NCI-H1092 (cell line): ENCODE measurements at places on chromosomes 11 and 22.

DNA sequence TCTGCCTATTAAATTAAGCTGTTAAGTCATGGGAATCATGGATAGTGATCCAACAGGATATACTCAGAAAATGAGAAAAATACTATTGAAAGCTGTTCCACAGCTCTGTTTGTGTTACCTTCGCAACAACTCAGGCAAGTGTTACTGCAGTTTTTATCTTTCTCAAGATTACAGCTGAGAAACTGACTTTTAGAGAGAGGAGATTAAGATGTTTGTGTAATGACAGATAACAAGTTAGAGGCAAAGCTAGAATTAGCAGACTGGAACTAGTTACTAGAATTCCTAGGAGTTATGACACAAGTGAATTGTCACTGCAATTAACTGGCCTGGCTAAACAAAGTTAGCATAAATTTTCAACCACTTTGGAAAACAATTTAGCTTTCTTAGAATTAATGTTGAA, 1.6 kb downstream of the SLN start:
- DNase-seq = no peak

DNA sequence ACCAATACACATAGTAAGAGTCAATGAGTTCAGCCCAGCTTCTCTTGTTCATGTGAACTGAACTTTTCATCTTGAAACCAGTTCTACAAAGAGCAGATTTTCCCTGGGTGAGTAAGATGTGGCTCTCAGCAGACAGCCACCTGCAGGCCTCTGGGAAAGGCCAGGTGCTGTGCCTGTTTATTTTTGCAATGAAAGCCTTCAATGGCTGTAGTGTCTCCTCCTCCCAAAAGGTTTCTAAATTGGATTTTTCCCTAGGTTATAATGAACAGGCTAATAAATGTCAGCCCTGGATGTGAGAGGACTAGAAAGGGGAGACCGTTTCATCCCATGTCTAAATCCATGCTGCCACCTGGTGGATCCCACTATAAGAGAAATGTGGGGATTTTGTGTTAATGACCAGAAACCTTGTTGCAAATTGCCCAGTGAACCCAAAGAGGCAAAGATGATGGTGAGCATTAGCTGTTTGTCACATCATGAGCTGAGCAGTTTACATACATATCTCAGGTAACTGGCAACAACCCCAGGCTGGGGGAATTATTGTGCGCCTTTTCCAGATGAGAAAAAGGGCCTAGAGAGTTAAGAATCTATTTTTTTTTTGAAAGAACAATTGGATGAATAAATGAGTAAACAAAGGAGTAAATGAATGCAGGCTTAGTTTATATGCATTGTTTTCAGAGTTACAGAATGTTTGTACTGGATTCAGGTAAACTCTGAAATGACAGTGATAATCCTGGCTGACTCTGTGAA, 12.7 kb downstream of the C11orf91 start:
- DNase-seq = peak; percentile 27

- DNase-seq = no peak
Observed at GRCh38 chr11:87260811-87261210, 223.1 kb downstream of the TMEM135 start.

DNA sequence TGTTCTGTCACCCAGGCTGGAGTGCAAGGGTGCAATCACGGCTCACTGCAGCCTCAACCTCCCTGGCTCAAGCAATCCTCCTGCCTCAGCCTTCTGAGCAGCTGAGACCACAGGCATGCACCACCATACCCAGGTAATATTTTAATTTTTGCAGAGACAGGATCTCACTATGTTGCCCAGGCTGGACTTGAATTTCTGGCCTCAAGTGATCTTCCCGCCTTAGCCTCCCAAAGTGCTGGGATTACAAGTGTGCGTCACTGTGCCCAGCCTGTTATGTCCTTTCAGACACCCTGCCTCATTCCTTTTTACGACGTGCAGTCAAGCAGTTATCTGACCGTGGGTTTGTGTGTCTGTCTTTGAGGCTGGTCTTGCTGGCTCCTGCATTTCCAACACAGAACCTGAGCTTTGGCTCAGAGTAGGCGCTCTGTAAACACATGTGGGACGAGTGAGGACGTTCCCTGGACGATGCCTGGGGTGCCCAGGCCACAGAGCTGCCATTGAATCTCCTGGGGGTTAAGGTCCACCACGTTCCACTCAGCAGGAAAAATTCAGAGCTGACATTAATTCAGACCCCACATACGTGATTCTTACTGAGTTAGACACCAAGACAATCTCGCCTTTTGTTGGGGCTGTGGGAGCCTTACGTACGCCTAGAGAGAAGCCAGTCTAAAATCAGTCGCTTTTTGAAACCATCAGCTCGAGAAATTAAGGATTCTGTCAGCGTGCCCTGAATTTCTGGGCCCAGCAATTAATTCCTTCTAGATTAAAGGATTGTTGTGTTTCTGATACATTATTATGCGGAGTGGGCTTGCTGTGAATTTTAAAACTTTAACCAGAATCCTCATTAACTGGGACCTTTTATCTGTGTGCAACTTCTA, 21.5 kb upstream of the EMID1 start:
- DNase-seq = no peak

GRCh38 chr11:18001191-18001590, 11.7 kb downstream of the SERGEF start:
- DNase-seq = no peak

DNA sequence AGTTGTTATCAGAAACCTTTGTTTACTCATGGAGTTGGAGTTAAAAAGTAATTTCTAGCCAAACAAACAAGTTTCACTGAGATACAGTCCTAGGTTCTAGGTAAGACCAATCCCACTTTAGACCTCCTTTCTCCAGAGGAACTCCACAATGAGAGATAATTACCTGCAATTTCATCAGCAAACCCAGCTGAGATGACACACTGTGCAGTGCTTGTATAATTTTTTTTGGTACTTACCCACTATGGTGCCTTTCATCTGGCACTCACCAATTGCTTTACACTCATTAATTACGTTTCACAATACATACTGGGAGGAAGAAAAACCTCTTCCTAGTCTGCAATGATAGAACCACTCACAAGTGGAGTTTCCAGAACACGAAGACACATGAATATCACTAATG, 1.8 kb upstream of the MUC15 start:
- no peak for DNase-seq

DNA sequence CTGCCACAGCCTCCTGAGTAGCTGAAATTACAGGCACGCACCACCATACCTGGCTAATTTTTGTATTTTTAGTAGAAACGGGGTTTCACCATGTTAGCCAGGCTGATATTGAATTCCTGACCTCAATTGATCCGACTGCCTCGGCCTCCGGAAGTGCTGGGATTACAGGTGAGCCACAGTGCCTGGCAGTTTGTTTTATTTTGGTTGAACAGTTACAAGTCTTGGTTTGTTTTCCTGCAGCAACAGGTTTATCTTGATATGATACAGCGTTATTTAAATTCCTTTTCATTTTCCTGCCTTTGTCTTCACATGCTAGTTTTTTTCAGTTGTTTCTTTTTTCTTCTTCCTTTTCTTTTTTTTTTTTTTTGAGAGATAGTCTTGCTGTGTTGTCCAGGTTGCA, 4.0 kb upstream of the SLC3A2 start:
- DNase-seq = no peak

DNA sequence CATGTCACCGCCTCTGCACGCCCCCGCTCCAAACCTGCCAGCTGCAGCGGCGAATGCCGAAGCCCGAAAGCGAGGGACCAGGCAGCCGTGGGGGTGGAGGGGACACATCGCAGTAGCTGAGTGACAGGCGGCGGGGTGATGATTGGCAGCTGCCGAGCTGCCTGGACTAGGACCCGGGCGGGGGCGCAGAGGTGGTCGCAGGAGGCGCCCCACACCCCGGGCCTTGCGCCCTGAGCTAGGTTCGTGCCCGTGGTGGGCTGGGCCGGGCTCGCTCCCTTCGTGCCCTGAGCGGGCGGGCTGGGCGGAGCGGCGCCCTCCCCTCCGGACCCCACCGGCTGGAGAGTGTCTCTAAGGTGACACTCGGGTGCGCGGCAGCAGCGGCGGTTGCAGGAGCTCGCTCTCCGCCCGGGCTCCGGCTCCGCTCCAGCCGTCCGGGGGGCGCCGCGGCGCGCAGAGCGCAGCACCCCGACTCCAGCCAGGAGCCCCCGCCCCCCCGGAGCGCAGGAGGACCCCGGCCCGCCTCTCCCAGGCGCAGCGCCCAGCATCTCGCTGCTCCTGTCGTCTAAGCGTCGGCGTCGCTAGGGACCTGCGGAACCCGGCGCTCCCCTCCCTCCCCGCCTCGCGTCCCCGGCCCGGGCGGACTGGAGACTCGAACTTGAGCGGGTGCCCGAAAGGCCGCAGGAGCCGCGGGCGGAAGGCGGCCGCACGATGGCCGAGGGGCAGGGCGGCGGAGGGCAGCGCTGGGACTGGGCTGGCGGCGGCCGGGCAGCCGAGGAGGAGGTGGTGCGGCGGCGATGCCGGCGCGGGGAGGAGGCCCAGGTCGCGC, 14.5 kb upstream of the DGKZ start:
- no peak for DNase-seq

- no peak for DNase-seq
Observed at GRCh38 chr22:49855251-49855911, 1.7 kb downstream of the ZBED4 start.

DNA sequence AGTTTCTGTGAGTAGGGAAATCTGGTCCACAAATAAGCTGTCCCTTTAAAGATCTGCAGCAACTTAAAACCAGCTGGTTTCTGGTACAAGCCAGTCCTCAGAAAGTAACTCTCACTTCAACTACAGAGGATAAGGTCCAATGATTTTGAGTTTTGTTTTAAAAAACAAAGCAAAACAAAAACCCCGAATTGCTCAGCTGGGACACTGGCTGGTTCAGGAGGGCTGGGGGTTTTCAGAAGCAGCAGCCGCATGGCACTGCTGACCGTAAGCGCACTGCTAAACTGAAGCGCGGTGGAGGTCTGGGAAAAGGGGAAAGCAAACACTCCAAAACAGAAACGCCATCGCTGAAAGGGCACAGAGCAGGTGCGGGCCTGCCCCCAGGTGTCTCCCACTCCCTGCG, 59.7 kb downstream of the MICAL3 start:
- no peak for DNase-seq

GRCh38 chr11:134923441-134923840, 511.4 kb upstream of the B3GAT1 start:
- no peak for DNase-seq

DNA sequence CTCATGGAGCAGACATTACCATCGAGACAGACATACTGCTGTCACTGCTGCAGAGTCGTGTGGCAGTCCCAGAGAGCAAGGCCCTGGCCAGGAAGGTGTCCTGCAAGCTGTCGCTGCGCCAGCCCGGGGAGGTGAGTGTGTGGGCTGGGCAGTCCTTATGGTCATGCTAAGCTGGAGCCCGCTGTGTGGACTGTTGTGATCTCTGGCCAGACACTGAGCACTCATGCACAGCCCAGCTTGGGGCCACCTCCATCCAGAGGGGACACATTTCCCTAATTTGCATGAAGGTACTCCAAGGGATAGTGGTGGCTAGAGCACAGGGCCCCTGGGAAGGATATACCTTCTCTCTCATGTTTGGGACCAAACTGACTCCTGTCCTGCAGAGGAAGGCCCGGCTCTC, 9.6 kb downstream of the ANKK1 start:
- no peak for DNase-seq

GRCh38 chr22:37324340-37325038, 42.2 kb downstream of the CYTH4 start:
- DNase-seq = no peak

GRCh38 chr11:34273099-34273498, 84.7 kb downstream of the ABTB2 start:
- no peak for DNase-seq

DNA sequence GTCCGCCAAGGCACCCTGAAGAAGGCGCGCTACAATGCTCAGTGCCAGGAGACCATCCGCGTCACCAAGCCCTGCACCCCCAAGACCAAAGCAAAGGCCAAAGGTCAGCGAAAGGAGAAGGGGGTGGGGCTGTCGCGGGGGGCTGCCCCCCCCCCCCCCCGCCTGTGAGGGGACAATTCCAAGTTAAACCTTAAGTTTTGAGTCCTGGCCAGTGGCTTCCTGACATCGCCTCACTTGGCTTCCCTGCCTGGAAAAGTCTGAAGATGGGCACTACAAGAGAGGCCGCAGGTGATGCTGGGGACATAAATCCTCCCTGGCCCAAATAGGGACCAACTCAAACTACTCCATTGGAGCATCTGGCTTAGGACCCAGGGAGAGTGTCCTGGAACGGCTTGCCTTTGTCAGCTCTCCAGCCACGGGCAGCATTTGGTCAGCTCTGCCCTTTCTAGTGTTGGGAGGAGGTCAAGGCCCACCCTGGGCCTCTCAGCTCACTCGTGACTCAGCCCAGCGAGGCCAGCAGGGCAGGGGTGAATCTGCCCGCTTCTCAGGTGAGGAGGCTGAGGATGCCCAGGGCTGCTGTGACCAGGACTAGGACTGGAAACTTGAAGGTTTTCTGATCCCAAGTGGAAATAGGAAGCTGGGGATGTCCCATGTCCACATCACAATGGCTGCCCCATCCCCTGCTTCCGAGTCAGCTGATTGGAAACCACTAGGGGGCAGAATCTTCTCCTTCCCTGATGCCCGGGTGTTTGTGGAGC, 1.4 kb downstream of the MDK start:
- peak; percentile 27 for DNase-seq

GRCh38 chr11:119651802-119652584, 77.0 kb downstream of the NECTIN1 start:
- no peak for DNase-seq

GRCh38 chr22:49907807-49908206, 10.4 kb downstream of the ALG12 start:
- DNase-seq = no peak

DNA sequence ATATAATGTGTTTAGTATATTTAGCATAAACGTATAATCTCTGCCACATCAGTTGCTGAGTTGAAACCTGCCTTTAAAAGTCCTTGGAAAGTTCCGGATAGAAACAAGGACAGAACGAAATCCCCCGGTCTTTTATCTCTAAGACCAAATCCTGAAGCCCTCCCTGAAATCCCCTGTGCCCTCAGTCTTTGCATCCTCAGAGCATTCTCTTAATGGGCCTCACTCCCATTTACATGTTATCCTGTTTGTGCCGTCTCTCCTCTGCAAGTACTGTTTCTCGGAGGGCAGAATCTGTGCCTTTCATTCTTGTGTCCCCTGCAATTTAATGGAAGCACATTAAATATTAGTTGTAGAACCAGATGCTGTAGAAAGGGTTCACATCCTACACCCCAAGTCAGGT, 56.0 kb downstream of the ZNRF3 start:
- DNase-seq = no peak

DNA sequence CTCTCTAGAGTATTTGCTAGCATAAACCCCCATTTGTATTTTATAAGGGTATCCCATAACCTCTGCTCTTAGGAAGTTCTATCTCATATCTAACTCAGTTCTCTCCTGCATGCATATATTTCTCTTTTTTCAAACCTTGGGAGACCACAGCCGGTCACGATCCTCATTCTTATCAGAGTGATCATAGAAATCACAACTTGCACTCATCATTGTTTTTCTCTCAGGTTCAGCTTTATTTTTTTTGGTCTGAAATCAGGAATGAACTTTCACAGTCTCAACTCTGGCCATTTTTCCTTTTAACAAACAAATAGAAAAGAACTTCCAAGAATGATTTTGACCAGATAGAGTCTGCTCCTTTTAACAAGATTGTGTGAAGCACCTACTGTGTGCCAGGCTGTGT, 98.6 kb upstream of the BLID start:
- DNase-seq = no peak
